Cardiac fibroblast (primary cell): ENCODE measurements at places on chromosomes 5 and 9.

DNA sequence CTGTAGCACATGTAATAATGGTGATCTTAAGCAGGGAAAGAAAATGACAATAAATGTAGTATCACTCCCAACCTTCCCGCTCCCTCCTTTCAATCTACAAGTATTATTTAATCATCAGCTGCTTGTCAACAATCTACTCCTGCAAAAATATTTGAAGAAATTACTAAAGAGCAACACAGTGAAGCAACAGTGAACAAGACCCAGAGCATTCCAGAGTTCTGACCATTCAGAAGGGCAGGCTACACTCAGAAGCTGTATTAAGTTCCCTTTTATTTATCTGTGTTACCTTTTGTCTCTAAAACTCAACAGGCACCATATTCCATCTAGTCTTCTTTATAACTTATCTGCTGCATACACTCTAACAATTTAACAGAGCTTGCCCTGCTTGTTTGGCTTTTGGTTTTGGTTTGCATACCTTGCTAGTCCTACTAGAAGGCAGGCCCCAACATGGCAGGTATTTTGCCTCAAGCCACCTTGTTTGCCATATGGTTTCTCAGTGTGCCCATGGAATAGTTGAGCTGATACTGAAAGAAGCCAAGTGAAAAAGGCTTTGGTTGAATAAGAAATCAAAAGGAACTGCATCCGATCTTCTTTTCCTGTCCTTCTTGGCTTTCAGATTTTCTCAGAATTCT lies 253.9 kb downstream of the CEMIP2 start:
- DNase-seq = no peak

GRCh38 chr5:16392718-16393117 lies 72.9 kb downstream of the ZNF622 start:
- peak; percentile 21 for DNase-seq

DNA sequence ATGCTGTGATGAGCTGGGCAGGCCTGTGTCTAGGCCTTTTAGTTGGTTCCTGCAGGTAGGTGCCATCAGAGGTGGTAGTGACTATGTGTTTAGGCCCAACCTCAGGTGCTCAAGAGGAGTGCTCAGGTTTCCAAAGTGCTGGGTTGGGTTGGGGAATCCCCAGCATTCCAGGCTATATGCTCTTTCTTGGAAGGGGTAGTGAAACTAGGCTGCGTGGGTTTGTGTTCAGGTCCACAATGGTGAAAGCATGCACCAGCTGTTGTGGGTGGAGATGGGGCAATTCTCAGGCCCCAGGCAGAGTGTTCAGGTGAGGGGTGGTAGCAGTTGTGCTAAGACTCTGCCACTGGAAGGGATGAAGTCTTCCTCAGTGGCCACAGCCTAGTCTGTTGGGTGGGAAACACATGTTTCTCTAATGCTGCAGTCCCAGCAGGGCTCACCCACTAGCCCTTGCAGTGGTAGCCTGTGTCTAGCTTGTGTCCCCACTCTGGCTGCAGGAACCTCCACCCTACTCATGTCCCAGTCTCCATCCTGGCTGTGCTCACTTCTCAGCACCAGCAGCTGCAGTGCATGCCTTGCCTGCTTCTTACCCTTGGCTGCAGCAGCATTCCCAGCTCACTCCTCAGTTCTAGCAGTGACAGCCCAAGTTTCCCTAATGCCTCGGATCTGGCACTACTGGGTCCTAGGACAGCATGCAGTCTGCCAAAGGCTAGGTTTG lies 78.9 kb downstream of the FAM170A start:
- DNase-seq = no peak

GRCh38 chr5:74608736-74609601 lies 31.6 kb downstream of the ENC1 start:
- DNase-seq = no peak

DNA sequence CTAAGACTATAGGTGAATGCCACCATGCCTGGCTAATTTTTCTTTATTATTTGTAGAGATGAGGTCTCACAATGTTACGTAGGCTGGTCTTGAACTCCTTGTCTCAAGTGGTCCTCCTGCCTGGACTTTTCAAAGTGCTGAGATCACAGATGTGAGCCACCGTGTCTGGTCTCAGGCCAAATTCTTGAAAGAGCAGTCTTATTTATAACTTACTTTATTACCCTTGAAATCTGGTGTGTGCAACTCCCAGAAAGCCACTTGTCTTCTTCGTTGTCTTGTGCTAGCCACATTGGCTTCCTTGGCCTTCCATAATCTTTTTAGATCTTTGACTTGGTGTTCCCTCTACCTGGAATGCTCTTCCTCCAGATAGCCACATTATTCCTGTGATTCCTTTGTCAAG lies 50.1 kb downstream of the CTNNA1 start:
- no peak for DNase-seq

DNA sequence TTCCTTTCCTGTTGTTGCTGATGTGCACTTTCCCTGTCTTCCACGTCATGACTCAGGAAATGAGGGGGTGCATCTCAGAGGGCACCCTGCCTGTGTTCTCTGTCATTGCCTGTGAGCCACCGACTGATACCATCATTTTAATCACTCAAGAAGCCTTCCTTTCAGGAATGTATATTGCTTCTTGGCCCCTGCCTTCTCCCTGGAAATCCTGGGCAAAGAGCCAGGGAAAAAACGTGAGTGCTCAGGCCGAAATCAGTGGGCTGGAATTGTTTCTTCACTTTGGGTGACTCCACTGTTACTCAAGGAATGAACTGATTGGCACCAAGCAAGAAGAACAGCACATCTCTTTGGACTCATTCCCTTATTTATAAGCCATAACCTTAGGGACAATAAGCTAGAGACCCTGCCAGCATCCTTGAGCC lies 126.1 kb downstream of the SNX18 start:
- peak; percentile 80 for DNase-seq

- DNase-seq = peak; percentile 94
Observed at GRCh38 chr9:114397848-114398605, 10.2 kb upstream of the AKNA start.

DNA sequence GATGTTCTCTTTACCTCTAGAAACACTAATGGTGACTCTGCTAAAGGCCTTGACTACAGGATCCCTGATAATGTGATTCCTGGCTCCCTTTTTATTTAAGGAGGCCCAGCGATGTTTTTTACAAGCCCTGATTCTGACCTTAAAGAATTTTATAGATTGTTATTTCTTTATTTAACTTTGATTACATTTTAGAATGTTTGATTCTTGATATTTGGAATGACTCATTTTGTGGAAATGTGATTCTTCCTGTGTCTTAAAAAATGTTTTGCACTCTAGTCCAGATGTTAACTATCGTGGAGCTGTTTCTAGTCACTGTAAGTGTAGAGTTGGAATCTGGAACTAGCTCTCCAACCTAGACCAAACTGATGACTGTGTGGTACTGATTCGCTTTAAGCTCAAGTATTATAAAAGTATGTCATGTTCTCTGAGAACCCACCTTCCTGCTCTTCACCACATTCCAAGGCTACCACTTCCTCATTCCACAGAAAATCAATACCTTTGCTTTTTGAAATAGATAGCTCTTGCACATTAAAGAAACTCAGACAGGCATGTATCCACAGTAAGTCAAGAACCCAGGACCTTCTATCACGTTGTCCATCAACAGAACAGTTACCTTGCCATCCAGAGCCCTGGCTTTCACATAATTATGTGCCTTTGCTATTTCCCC lies 65.2 kb downstream of the JMY start:
- DNase-seq = no peak

DNA sequence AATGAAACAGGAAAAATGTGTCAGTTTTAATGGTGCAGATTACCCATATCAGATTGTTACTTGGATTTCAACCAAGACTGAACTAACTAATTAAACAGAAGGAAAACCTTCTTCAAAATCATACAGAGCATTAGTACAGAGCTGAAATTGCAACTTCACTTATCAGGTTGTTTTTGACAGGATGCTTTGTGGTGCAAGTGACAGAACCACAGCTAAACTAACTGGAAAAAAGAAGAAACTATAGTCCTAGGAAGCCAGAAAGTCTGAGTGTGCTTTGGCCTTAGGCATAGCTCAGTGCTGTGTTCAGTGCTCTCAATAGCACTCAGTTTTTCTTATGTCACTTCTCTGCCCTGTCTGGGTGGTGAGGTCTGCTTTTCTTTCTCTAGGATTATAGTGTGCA lies 267.4 kb downstream of the CHSY3 start:
- no peak for DNase-seq

DNA sequence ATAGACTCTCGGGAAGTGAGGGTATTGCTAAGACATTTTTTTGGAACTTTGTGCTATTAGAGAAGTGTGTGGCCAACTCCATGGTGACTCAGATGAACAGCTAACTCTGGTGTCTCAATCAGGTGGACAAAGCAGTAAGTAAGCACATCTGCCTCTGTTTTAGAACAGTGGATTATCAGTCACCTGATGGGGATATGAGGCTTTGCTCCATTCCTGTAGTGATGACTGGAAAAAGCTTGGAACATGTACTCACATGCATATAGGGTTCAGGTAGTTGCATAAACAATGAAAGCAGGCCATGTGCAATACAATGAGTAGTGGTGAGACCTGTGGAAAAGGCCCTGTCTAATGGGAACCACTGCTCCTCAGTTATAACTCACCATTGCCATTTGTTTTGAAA lies 168.2 kb upstream of the FBN2 start:
- DNase-seq = no peak

- peak; percentile 18 for DNase-seq
Observed at GRCh38 chr5:56490971-56491468, 257.9 kb upstream of the ANKRD55 start.

DNA sequence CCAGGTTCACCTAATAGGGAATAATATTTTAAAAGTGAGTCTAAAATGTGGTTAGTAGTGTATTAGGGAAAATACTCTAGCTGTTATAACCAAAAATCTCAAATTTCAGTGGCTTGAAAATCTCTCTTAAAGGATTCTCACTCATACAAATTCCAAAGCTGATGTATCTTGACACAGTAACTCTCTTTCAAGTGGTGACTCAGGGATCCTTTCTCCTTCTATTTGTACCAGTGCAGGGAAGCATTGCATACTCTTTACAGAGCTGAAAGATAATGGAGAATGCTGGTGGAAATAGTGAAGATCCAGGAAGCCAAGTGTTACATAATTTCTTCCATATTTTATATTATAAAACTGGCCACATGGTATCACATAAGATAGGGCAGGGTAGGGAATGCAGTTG lies 560.2 kb upstream of the CDH9 start:
- DNase-seq = peak; percentile 31

DNA sequence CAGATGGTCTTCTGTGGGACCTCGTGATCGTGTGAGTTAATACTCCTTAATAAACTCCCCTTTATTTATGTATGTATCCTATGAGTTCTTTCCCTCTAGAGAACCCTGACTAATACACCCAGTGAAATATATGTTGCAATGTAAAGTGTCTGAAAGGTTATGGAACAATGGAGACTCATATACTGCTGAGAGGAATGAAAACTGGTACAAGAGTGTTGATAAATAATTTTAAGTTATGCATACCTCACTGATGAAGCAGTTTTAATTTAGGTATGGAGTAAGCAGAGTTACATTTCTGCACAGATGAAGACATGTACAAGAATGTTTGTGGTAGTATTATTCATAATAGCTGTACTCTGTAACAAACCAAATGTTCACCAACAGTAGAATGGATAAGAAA lies 438.3 kb downstream of the TAF11L14 start:
- no peak for DNase-seq

GRCh38 chr5:180439911-180440769 lies 54.0 kb upstream of the CNOT6 start:
- no peak for DNase-seq

- peak; percentile 29 for DNase-seq
Observed at GRCh38 chr9:109192732-109193361, 25.8 kb upstream of the FRRS1L start.

DNA sequence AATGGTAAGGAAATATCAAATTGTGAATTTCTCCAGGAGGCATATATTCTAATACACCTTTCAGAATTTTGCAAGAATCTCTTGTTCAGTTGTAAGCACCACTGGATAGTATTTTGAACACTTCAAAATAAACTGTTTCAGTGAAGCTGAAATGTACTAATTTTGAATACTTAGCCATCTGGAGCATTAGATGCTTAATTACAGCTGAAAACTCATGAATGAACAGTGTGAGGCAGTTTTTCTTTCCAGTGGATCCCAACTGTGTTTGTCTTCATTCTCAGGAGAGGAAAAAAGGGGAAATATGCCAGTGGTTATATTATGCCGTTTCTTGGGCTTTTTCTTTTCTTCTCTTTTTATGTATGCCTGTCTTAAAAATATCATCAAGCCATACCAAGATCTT lies 306.0 kb upstream of the SEMA6A start:
- DNase-seq = no peak

DNA sequence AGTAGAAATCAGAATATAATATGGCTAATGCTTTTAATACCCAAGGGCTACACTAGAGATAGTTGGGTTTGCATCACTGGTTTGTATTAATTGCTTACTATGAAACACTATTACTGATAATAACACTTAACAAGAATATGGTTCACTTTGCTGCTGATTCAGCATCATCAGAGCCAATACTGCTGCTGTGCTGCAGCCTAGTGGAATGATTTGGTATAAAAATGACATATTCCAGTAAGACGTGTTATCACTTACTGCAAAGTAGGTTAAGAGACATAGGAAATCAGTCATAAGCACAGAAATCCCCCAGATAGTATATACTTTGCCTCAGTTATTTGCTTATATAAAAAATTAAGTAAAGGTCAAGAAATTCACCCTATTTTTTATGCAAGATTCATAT lies 2.8 kb downstream of the CDH10 start:
- peak; percentile 8 for DNase-seq

GRCh38 chr9:26081847-26082246 lies 403.6 kb upstream of the TUSC1 start:
- no peak for DNase-seq

DNA sequence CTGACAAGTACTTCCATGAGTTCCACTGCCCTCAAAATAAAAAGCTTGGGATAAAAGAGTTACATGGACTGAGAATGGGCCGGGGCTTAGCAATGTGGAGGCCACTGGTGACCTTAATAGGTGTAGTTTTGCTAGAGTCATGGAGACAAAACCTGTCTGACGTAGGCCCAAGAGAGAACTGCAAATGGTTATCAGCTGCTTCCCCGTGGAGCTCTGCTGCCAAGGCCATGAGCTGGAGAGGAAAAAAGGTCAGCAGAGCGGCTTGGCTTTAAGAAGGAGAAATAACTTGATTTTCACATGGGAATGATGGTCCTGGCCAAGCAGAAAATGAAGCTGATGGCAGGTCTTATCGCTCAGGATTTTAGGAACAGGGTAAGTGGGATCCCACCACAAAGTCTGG lies 3.7 kb upstream of the SURF6 start:
- DNase-seq = no peak

GRCh38 chr5:14250084-14250695 lies 107.0 kb downstream of the TRIO start:
- DNase-seq = peak; percentile 85

GRCh38 chr9:68476847-68477246 lies 63.8 kb downstream of the TMEM252 start:
- DNase-seq = no peak

DNA sequence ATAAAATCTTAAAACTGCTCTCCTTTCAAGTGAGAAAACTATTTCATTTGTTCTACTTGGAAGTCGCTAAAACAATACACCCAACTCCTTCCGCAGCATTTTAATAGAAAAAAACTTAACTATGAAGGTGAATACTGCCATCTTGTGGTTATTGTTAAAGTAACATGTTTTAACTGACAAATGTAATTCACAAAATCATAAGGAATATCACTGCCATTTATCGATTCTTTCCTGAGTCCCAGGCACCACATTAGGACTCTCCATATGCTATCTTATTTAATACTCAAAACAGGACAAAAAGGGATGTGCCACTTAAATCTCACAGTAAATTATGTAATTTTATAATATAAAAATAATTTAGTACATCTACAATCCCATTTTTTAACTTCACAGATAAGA lies 130.5 kb upstream of the ITGA1 start:
- peak; percentile 69 for DNase-seq

- DNase-seq = no peak
Observed at GRCh38 chr5:149073213-149073612, 10.4 kb upstream of the SH3TC2 start.

GRCh38 chr9:138071292-138071691 lies 193.7 kb downstream of the CACNA1B start:
- DNase-seq = no peak
